ENCODE measurements at places on chromosomes 1 and 21.
A peak's percentile ranks its signal among the peaks of the same experiment; 100 is the strongest.

DNA sequence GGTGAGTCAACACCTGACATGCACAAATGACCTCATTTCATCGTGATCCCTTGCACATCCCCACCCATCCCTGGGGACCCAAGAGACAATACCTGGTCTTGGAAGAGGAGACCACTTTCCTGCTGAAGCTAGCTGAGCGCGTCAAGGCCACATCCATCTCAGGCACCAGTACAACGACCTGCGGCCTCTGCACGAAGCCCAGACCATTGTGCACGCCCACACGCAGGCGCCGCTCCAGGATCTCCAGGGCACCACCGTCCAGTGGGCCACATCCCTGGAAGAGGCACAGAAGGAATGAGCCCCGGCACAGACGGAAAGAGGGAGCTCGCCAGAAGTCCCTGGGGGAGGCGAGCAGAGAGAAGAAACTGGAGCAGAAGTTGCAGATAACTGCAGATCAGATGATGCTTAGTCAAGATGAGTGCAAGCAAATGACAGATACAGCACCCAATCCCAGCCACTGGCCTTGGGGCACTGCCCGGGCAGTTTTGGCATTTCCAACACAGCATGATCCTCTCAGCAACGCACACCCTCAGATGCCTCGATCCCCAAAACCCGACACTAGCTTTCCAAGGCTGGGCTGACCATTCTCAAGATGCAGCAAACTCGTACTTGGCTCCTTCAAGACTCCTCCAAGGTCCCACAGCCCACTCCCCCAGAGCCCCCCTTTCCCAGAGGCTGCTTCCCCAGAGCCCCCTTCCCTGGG, 44.1 kb downstream of the NPHP4 start:
- DNase-seq = no peak

DNA sequence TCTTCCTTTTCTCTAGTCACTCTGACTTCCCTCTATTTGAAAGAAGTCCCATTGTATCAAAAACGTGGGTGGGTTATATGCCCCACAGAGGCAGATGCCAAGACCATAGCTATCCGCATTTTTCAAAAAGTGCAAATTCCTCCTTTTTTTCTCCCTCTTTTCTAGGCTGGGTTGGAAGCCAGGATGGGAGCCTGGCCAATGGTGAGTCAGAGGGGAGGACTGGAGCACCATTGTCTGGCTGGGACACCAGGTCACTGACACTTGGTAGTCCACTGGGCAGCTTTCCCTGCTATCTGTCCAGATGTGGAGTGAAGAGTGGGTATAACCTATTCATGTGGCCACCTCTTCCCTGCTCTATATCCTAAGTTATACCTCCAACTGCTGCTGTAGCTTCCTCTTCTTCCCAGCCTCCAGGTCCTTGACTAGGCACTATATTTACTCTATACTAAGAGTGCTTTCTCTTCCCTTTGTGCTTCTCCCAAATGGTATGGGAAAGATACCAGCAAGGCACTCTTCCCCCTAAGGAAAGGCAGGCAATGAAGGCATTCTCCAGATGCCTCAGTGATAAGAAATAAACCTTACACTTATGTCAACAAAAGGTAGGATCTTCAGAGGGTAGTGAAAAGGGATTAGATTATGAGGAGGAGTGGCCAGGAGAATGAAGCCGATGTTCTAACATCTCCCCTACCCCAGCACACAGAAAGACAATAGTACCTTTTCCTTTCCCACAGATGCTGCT, 12.9 kb downstream of the PI4KB start:
- no peak for DNase-seq

- no peak for DNase-seq
Observed at GRCh38 chr1:154371436-154371835, 33.7 kb upstream of the IL6R start.

GRCh38 chr1:88608139-88608943, 75.7 kb upstream of the PKN2 start:
- DNase-seq = peak; percentile 5

DNA sequence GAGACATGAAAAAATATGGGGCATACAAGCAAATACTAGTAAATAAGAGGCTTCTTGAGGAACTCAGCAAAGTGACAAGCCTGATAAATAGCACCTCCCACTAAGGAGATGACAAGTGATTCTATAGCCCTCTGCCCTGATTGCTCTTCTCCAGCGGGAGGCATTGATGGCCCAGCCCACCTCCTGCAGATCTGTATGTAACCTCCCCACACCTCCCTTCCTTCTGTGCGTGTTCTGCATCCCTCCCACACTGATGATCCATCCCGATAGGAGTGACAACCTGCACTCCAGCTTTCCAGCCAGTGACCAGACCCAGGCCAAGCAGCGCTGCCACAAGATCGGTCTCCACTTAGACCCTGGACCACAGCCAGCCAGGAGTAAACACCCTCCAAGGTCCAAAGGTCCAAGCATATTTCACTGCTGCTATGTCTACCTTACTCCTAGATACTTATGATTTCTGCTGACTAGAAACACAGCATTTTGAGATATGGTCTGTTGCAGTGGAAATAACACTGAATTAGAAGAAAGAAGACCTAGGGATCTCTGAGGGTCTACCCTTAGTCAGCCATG, 176.1 kb downstream of the BRINP2 start:
- no peak for DNase-seq

DNA sequence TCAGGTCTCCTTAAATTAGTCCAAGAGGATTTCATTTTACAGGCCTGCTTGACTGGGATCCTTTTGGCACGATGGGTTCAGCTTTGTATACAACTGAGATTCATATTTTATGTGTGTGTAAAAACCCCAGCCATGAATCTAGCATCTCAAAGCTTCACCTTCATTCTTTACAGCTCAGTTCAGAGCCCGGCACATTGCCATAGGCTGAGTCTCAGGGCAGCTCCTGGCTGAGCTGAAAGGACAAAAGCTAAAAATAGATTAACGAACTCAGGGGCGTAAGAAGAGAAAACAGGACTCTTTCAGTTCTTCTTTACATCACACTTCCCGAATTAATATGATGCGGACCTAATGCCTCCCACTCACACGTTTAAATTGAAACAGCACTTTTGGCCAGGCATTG, 262.8 kb upstream of the PBX1 start:
- DNase-seq = no peak

DNA sequence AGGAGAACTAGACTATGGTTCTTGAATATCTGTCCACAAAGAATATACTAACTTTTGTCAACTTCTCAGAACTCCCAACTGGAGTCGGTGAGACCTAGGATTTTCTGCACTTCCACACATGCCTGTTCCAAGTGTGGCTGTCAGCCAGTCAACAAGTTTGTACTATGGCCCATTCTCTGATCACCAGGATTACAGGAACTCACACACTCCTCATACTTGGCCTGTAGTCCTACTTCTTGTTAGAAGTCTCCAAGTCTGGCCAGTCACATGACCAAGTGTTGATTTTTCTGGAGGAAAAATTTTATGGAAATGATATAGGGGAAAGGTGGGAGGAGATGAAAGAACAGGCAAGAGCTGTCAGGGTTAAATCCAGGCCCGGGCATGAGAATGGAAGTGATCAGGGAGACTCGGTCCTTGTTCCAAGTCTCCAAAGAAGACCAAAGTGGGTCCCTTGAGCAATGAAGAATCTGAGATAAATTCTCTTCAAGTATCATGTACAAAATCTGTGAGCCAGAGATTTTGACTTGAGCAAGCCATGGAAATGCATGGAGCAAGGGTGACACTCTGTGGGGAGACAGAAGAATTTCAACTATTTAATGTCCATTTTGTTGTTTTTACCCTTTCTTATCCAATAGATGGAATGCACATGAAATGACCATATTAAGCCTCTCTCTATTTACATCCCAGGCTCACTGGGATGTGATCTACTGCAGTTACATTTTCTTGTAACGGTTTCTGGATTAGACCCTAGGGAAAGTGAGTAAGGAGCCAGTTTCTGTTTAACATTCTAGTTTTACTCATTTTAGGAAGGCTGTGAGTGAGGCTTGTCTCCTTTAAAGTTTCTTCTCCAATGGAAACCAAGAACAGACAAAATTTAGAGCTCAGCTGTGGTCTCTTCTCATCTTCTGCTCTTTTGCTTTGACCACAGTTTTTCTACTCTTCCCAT, 320.9 kb downstream of the ASTN1 start:
- DNase-seq = no peak

GRCh38 chr1:244896550-244896949, 32.2 kb upstream of the HNRNPU start:
- no peak for DNase-seq

- no peak for DNase-seq
Observed at GRCh38 chr1:58487002-58487401, 59.5 kb downstream of the OMA1 start.

- DNase-seq = no peak
Observed at GRCh38 chr1:200291106-200291505, 118.7 kb downstream of the ZNF281 start.

DNA sequence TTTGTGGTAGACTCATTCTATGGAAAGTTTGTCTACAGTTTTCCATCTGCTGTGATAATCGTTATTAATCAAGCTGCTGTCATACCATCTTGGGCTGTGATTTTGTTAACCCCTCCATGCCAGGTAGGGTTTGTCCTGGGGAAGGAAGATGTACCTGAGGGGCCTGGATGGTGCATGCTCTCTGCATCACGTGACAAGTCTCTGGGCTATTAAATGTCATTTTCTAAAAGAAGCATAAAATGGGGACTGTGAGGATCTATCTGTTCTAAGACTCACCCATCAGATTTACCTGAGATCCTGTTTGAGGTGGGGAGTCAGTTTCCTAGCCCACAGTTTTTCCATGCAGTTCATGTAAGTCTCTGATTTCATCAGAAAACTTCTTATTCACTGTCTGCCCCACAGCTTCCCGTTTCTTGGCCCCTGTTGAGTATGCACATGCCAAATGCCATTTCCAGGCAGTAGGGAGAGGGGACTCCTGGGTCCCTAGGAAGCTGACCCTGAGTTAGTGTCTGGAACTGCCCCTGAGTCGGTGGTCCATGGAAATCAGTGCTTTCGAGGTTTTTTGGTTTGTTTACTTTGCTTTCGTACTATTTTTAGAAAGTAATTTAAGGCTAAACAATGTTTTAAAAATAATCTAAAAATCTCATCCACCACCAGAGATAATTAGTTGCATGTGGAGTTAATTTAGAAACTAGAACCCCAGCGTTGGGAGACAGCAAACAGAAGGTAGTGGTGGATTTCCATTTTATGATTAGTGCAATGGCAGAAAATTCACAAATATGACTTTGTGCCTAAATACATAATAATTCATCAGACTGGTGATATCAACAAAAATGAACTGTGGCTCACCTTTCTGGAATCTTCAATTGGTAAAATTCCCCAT, 46.7 kb downstream of the ZBTB18 start:
- DNase-seq = no peak

DNA sequence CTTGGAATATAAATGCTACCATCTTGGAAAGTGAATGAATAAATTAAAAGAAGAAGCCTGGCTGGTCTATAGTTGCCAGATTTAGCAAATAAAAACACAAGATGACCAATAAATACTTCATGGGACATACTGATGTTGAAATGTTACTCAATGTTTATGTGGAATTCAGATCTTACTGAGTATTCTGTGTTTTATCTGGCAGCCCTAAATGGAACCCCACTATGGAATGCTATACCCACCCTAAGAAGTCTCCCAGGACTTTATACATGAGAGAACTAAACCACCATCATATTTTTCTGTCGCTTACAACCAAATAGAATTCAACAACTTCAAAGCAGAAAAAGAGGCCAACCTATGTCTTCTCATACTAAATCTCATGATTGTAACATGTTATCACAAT, 177.6 kb upstream of the HMCN1 start:
- DNase-seq = no peak

DNA sequence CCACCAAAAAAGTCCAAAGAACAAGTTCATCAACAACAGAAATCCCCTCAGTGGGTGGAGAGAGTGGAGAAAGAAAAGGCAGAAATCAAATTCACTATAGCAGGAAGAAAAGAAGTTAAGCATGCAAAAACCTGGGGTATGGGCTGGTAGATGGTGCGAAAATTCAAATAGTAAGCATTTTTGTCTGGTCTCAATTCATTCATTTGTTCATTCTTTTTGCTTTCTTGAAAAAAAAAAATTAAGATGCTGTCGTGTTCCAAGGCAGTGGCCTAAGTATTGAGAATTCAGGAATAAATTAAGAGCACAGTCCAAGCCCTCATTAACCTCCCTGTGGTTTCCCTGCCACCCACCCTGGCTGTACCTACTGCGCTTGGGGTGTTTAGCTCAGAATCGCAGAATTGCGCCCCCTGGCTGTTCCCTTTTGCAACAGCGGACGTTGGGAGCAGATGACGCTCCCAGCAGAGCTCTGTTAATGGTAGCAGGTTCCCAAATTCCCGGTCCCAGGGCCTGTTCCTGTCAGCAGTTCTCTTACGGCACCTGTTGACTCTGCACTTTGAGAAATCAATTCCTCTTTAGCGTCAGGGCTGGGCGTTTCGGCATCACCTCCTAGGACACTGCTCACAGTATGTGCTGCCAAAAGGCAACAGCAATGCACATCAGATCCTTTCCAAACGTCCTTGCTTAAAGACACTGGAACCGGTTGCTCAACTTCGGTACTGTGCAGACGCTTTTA, 34.0 kb upstream of the SSX2IP start:
- peak; percentile 64 for DNase-seq

- no peak for DNase-seq
Observed at GRCh38 chr1:231983588-231984193, 357.1 kb downstream of the DISC1 start.

GRCh38 chr1:5910276-5910620, 82.0 kb downstream of the NPHP4 start:
- DNase-seq = no peak

GRCh38 chr21:45306453-45306831, 18.7 kb upstream of the POFUT2 start:
- DNase-seq = no peak

DNA sequence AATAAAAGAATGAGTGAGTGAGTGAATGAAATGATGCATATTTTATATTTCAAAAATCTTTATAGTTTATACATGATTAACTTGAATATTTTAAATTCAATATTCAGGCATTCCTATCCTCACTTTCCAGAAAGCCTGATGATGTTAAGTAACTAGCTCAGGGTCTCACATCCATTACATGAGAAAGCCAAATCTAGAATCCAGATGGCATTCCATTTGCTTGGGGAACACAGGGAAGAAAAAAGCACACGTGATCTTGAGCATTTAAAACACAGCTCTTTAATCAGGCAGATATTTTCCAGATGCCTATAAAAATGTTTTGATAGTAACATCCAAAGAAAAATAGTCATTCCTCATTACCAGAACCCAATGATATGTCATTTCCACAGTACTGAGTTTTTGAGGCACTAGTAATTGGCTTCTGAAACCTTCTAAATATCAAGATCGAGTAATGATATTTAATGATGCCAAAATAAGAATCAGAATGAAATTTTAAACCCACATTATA, 291.9 kb downstream of the DSCAM start:
- no peak for DNase-seq

DNA sequence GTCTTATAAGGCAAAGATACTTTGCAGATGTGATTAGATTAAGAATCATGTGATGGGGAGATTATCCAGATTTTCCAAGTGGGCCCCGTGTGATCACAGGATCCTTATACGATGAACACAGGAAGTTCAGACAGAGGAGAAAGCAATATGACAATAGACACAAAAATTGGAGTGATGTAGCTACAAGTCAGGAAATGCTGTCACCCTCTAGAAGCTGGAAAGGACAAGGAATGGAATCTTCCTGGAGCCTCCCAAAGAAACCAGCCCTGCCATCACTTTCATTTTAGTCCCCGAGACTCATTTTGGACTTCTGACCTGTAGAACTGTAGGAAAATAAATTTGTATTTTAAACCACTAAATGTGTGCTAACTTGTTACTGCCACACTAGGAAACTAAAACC, 61.9 kb upstream of the C1orf21 start:
- DNase-seq = no peak

Measured in iPS DF 6.9 (cell line).